ENCODE measurements at places on chromosomes 2 and 18.
A peak's percentile ranks its signal among the peaks of the same experiment; 100 is the strongest.

GRCh38 chr2:74387346-74387745 lies 7.2 kb upstream of the DCTN1 start:
- peaks cover 11% of the 10 kb centered on the region for H3K4me1 ChIP-seq
- no peak overlapping the region for H3K4me3 ChIP-seq
- H3K27me3 ChIP-seq: no peaks in the 10 kb centered on the region
- DNase-seq: no peak
- H3K27ac ChIP-seq: no peak overlapping the region

- no peak overlapping the region for H3K4me3 ChIP-seq
- DNase-seq: no peak
- no peaks in the 10 kb centered on the region for H3K36me3 ChIP-seq
- no peak overlapping the region for H3K27ac ChIP-seq
- H3K27me3 ChIP-seq: no peaks in the 10 kb centered on the region
These were observed 103.0 kb upstream of the TEX51 start for GRCh38 chr2:126795656-126796055.

DNA sequence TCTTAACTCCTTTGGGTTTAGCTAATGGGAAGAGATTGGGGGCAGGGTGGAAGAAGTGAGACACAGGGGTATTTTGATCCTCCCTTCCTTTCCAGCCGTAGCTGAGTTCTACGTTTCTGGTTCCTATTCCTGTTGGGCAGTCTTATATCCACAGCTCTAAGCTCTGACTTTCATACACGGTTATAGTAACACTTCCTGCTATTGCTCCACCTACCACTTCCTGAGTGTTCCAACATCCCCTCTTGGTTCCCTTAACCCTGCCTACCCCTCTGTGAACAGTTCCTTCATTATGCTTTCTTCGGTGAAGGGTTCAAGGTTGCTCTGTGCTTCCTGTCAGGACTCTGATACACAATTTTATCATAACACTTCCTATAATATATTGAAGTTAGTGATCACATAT lies 205.1 kb downstream of the DNAH7 start:
- H3K4me3 ChIP-seq: no peak overlapping the region
- H3K27me3 ChIP-seq: no peaks in the 10 kb centered on the region
- DNase-seq: no peak
- no peak overlapping the region for H3K27ac ChIP-seq

DNA sequence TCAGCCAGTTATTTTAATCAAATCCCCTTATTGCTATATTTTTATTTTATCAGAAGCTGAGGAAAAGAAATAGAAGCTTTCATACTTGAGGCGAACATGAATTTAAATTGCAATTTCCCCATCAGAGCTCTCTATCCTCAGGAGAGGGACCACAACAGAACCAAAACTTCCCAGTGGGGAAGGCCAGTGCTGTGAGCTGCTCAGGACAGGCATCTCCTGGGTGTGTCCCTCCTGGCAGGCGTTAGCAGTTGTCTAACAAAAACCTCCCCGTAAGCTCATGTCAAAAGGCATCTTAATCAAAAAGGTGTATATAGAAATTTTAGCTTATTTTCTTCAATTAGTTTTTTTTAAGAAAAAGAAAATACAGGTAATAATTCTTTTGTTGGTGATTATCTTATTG lies 93.0 kb downstream of the PID1 start:
- no peak overlapping the region for H3K27ac ChIP-seq
- no peak for DNase-seq
- H3K36me3 ChIP-seq: no peaks in the 10 kb centered on the region
- H3K27me3 ChIP-seq: no peaks in the 10 kb centered on the region
- no peak overlapping the region for H3K4me3 ChIP-seq

DNA sequence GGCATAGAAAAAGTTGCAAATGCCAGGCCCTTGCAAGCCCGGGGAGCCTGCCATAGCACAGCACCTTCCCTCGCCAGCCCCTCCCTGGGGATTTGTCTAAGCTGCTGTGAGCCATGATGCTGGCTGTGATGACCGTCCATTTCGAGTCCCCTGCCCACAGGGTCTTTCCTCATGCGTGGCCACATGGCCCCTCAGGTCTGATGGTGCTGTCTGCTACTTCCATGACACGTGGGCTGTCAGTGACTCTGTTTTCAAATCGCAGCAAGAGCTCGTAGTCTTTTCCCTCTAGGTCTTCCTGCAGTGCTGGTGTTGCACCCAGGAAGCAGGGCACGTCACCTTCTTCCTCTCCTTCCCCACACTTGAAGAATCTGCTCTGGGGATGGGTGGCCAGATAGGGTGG lies 15.5 kb upstream of the GNAL start:
- H3K27ac ChIP-seq: no peak overlapping the region
- DNase-seq: no peak
- no peaks in the 10 kb centered on the region for H3K4me1 ChIP-seq

- DNase-seq: no peak
- H3K27me3 ChIP-seq: peaks cover 8% of the 10 kb centered on the region
- no peaks in the 10 kb centered on the region for H3K4me1 ChIP-seq
These were observed 121.8 kb downstream of the TGFA start for GRCh38 chr2:70431716-70432347.

DNA sequence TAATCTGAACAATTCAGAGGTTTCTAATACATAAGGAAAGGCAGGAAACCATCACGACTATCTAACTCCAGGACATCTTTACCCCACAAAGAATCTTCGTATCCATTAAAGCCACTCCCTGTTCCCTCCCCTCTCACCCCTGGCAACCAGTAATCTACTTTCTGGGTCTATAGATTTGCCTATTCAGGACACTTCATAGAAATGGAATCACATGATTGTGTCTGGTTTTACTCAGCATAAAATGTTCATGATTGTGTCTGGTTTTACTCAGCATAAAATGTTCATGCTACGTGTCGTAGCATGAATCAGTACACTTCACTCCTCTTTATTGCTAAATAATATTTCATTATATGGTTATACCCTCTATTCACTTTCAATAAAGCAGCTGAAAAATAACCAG lies 11.6 kb downstream of the FECH start:
- DNase-seq: no peak
- no peaks in the 10 kb centered on the region for H3K27me3 ChIP-seq
- no peak overlapping the region for H3K27ac ChIP-seq
- peaks cover 22% of the 10 kb centered on the region for H3K36me3 ChIP-seq
- H3K4me3 ChIP-seq: no peak overlapping the region

DNA sequence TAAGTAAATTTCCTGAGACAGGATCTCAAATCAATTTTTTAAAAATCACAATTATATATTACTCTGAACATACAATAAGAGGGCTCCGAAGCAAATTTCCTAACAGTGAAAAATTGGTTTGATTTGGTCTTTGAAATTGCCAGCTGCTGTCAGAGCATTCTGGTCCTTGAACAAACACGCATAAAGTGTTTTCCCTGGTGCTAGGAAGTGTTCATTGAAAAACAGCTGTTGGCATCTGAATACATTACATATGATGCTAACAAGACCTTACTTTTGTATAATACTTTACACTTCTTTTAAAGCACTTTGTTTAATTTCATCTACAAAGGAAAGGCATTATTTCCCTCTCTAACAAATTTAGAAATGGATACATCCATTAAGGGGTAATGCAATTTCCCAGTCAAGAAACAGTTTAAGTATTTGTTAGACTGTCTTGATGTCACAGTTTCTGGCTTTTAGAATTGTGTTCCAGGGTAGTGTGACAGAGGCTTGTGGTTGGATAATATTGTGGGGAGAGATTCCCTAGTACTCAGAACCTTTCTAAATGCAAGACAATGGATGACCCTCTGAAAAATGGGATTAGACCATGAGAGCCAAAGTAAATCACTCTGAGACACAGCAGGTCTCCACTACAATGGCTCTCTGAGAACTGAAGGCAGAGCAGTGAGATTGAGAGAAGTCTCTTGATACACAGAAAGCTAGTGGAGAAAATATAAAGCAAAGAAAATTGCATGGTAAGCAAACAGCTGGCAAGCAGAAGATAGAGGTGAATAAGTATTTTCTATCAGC lies 299.0 kb downstream of the TRIB2 start:
- H3K4me3 ChIP-seq: no peak overlapping the region
- no peaks in the 10 kb centered on the region for H3K36me3 ChIP-seq
- no peak overlapping the region for H3K27ac ChIP-seq
- peaks cover 31% of the 10 kb centered on the region for H3K27me3 ChIP-seq
- DNase-seq: no peak
- H3K4me1 ChIP-seq: no peaks in the 10 kb centered on the region

DNA sequence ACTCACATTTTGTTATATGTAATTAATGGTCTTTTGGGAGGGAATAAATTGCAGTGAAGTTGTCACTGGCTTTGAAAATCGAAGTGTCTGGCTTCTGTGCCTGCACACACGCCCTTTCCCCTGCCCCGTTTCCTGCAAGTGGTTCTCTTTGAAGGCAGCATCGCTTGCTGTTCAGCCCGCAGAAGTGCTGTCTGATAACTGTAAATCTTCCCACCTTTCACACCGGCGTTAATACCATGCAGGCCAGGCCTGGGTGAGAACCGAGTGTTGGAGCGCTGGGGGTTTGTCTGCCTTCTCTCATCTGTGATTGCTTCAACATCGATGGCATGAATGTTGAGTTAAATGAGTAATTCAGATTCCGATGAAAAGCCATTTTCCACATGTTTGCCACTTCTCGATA lies 37.9 kb upstream of the RPL31 start:
- no peak overlapping the region for H3K27ac ChIP-seq
- H3K4me3 ChIP-seq: no peak overlapping the region
- H3K36me3 ChIP-seq: no peaks in the 10 kb centered on the region
- H3K4me1 ChIP-seq: no peaks in the 10 kb centered on the region
- no peaks in the 10 kb centered on the region for H3K27me3 ChIP-seq
- no peak for DNase-seq

GRCh38 chr18:70249118-70249517 lies 39.7 kb upstream of the SOCS6 start:
- peaks cover 5% of the 10 kb centered on the region for H3K27me3 ChIP-seq
- DNase-seq: no peak
- H3K27ac ChIP-seq: no peak overlapping the region
- H3K4me1 ChIP-seq: no peaks in the 10 kb centered on the region
- H3K4me3 ChIP-seq: no peak overlapping the region

- no peak for DNase-seq
- no peak overlapping the region for H3K4me3 ChIP-seq
- H3K27me3 ChIP-seq: no peaks in the 10 kb centered on the region
- no peaks in the 10 kb centered on the region for H3K36me3 ChIP-seq
- H3K27ac ChIP-seq: no peak overlapping the region
- no peaks in the 10 kb centered on the region for H3K4me1 ChIP-seq
These were observed 147.8 kb downstream of the SATB2 start for GRCh38 chr2:199309973-199310372.

- H3K27me3 ChIP-seq: no peaks in the 10 kb centered on the region
- H3K36me3 ChIP-seq: peaks cover 44% of the 10 kb centered on the region
- no peak overlapping the region for H3K4me3 ChIP-seq
- H3K4me1 ChIP-seq: no peaks in the 10 kb centered on the region
These were observed 99.6 kb upstream of the MCFD2 start for GRCh38 chr2:47015206-47015605.

DNA sequence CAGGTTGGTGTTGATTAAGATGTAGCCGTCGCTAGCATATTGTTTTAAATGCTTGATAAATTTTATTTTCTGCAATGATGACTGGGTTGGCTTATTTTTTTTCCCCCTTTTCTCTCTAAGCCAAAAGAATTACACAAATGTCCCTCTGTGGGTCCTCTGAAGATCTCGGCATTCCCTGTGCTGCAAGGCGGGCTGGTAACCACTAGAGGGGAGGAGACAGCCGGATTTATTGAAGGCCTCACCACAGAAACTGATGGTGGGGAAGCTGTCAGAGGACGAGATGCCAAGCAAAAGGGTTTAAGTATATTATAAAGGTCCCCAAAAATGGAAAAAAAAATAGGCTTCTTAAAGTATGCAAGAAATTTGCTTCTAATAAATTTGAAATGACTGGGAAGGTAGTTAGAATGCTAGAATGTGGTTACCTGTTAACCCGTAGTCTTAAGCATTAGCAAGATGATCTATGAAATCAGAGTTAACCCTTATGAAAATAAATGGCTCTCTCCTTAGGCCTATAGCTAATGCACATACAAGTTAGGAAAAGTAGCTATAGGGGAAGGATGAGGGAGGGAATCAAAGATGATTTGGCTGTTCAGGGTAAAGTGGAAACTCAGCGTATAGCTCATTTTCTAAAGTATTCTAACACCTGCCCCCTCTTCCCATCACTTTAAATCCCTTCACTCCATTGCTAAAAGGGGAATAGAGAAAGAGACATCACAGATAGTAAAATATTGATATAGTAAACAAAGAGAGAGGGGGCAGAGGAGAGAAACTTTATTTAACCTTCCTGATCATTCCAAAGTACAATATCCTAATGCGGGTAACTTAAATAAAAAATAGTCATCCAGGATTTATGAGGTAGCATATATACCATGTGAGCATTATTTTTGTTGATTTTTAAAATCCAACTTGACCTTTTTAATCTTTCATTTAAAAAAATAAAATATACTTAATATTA lies 894.5 kb upstream of the POU3F3 start:
- H3K4me3 ChIP-seq: no peak overlapping the region
- no peaks in the 10 kb centered on the region for H3K4me1 ChIP-seq
- no peak for DNase-seq
- H3K36me3 ChIP-seq: no peaks in the 10 kb centered on the region

DNA sequence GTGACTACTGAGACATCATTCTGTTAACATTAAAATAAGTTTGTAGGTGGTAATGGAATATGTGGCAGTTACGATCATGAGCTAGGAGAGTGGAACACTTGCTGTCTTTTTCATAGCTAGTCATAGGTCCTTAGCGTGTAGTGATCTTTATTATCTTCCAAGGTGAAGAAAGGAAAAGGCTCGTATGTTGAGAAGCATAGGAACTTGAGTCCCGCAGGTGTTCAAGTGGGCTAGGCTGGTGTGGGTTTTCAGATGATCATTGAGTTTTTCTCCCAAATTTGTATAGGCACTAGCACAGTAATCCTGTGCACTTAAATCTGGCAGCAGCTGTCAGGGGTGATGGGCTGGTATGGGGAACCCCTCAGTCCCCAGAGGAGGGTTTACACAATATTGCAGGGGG lies 10.9 kb downstream of the SLC20A1 start:
- peak overlapping the region; percentile 1 for H3K27ac ChIP-seq
- H3K4me1 ChIP-seq: peaks cover 49% of the 10 kb centered on the region
- DNase-seq: no peak
- no peaks in the 10 kb centered on the region for H3K27me3 ChIP-seq

- H3K4me1 ChIP-seq: no peaks in the 10 kb centered on the region
- H3K27me3 ChIP-seq: peaks cover 9% of the 10 kb centered on the region
- H3K4me3 ChIP-seq: no peak overlapping the region
- DNase-seq: no peak
- H3K27ac ChIP-seq: no peak overlapping the region
- H3K36me3 ChIP-seq: no peaks in the 10 kb centered on the region
These were observed 59.7 kb downstream of the CYP1B1 start for GRCh38 chr2:38016219-38016618.

DNA sequence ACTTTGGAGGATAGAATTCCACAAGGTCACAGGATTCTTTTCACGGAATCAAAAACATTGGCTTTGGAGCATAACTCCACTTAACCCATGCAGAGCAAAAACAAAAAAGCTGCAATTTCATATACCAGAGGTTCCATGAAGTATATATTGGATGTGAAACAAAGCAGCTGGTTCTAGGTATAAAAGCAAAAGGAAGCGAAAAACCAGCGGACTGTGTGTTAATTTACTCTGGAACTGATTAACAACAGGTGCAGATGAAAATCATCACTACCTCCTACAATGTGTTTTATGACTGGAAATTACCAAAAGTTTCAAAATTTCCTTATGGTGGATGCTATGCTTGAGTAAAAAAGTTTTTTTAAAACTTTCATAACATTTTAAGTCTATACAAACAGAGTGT lies 54.4 kb upstream of the LINC00305 start:
- H3K27me3 ChIP-seq: no peaks in the 10 kb centered on the region
- peaks cover 7% of the 10 kb centered on the region for H3K4me1 ChIP-seq

All from T-helper 2 cell treated with Interferon-gamma antibody and Interleukin-4, amounts not matched to agents 5 μg/mL and 100 μg/mL, for 36 hours (primary cell).